ENCODE measurements at places on chromosomes 12 and 14.

DNA sequence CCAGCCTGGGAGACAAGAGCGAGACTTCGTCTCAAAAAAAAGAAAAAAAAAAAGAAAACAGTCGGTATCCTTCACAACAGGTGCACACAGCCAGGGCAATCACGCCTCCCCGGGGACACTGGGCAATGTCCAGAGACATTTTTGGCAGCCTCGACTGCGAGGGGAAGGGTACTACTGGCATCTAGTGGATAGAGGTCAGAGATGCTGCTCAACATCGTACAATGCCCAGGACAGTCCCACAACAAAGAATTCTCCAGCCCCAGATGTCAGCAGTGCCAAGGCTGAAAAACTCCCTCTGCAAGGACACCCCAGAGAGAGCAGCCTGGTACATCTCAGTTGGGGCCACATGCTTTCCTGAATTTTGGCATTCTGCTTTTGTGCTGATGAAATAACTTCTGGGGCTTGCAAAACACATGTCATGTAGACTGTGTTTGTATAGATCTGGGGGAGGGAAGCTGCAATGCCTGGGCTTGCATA lies 21.5 kb downstream of the ALDH2 start:
- H3K27me3 ChIP-seq: no peaks in the 10 kb centered on the region
- DNase-seq: no peak
- H3K4me3 ChIP-seq: no peak overlapping the region
- H3K4me1 ChIP-seq: no peaks in the 10 kb centered on the region

DNA sequence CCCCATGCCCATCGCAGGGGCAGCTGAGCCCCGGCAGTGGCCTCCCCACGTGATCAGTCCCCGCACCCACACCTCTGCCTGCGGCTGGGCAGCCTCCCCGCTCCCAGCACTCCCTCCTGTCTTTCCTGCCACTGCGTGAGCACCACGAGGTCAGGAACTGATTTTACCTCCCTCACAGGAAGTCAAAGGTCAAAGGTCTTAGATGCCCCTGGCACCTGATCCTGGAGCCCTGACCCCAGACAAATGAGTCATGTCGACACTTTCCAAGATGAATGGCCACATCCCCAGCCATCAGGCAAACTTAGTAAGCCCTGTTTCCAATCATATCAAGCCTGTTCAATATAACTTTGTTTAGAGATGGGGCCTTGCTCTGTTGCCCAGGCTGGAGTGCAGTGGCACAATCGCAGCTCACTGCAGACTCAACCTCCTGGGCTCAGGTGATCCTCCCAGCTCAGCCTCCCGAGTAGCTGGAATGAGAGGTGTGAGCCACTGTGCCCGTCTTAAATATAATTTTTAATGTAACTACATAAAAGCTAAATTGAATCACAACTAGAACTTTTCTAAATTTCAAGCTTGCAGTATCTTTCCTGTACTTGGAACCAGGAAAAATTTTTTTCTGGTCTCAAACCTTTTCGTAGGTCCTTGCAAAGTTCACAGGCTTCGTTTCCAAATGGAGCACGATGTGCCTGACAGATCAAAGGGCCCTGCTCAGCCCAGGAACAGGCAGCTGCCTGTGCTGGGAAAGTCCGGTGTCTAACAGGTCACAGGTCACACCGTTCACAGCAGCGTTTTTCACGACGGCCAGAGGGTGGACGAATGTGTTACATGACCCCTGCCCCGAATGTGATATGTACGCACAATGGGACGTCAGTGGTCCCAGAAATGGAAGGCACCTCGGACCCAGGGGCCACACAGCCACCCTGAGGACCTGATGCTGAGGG lies 1.9 kb downstream of the LRCOL1 start:
- H3K4me3 ChIP-seq: no peak overlapping the region
- H3K36me3 ChIP-seq: peaks cover 4% of the 10 kb centered on the region
- no peak for DNase-seq
- H3K27me3 ChIP-seq: peaks cover 64% of the 10 kb centered on the region
- no peak overlapping the region for H3K27ac ChIP-seq

DNA sequence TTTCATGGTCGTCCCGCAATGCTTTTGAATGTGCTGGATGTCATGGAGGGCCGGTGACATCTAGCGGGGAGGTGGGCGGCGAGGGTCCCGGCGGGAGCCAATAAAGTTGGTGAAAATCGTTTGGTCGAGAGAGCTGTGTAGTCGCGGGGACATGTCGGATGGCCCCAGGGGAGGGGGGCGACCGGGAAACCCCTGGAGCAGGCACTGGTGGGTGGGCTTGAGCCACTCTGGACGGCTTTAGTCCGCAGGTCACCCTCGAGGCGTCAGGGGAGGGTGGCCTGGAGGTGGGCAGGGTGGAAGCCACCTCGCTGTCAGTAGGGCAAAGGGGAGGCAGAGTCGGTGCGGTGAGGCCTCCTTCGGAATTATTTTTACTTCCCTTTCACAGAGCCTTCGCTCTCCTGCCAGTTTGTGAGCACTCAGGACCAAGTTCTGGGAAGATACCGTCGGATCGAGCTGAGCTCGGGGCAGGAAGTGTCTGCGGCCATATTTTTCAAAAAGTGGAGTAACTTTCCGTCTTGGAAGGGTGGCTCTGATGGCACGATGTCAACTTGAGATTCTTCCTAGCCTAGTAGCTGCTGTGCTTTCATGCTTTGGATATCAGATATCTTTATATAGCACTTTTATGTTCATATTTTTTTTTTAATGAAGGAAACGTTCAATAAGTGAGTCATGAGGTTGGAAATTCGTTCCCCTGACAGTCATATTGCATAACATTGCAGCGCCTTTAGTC lies 28.2 kb downstream of the WBP11 start:
- peaks cover 19% of the 10 kb centered on the region for H3K36me3 ChIP-seq
- no peaks in the 10 kb centered on the region for H3K27me3 ChIP-seq
- H3K4me1 ChIP-seq: peaks cover 54% of the 10 kb centered on the region
- H3K27ac ChIP-seq: peak overlapping the region; percentile 97
- DNase-seq: peak; percentile 39

DNA sequence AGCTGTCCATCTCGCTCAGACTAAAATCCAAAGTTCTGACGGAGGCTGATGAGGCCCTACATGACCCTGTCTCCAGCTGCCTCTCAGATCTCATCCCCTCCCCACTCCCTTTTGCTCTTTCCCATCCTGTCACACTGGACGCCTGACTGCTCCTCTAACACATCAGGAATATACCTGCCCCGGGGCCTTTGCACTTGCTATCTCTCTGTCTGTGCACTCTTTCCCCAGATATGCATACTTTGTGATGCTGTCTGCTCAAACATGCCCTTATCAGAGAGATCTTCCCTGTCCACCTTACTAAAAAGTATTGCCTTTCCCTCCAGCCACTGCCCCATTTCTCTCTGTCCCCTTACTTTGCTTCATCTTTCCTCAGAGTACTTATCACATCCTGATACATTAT lies 238.8 kb downstream of the ANO2 start:
- no peak overlapping the region for H3K4me3 ChIP-seq
- H3K27me3 ChIP-seq: peaks cover 21% of the 10 kb centered on the region
- H3K4me1 ChIP-seq: no peaks in the 10 kb centered on the region
- H3K36me3 ChIP-seq: no peaks in the 10 kb centered on the region
- DNase-seq: no peak

GRCh38 chr12:116910645-116911451 lies at the start of gene FBXW8:
Gene FBXW8 (plus strand): TSS chr12:116910950. CDS start chr12:116911038, 88 bp downstream.
- H3K27me3 ChIP-seq: peaks cover 20% of the 10 kb centered on the region
- H3K36me3 ChIP-seq: peaks cover 2% of the 10 kb centered on the region
- peak; percentile 80 for DNase-seq
- peaks cover 34% of the 10 kb centered on the region for H3K4me1 ChIP-seq

DNA sequence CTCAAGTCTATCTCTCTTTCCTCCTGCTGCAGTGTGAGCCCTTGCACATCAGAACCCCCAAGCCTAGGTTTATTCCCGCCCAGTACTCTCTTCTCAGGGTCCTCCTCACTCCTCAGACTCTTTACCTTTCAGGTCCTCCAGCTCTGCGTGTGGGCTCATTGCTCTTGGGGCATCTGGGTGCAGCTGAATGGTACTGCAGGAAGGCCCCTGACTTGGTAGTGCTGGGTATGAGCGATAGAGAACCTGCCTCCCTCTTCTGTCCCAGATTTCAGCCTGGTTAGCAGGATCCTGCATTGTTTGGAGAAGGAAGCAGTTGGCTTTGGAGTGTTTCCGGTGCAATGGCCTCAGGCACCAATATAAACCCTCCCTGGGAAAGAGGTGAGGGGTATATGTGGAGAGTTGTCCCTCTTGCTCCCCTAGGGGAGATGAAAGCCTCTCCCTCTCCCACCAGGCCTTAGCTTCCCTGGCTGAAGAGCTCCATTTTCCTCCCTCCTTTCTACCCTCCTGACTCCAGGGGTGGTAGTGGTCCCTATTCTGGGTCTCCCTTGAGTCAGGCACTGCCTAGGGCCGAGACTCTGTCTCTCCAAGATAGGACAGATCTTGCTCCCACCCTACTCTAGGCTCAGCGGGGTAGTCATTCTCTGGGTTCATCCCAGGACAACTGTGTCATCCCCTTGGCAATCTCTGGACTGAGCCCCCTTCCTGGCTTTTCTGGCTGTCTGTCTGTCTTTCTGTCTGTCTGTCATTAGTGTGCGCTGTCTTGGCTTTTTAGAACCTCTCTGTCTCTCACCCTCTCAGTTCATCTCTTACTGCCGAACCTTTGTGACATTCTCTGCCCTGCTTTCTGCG lies 3.8 kb downstream of the LRP1 start:
- H3K4me3 ChIP-seq: no peak overlapping the region
- H3K4me1 ChIP-seq: peaks cover 8% of the 10 kb centered on the region
- DNase-seq: no peak
- no peaks in the 10 kb centered on the region for H3K36me3 ChIP-seq
- peaks cover 2% of the 10 kb centered on the region for H3K27me3 ChIP-seq

DNA sequence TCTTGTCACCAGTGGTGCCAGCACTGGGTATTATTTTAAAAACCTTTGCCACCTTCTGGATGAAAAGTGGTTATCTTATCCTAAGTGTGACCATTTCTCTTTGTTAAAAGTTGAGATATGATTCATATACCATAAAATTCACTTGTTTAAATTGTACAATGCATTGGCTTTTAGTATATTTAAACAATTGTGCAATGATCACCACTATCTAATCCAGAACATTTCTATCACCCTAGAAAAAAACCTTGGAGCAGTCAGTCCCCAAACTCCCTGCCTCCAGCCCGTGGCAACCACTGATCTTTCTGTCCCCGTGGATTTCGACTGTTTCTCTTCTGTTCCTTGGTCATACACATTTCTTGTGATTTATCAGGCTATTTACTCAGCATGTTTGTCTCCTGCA lies 28.3 kb downstream of the SH2B3 start:
- H3K27ac ChIP-seq: peak overlapping the region; percentile 48
- H3K36me3 ChIP-seq: peaks cover 13% of the 10 kb centered on the region
- peak overlapping the region; percentile 82 for H3K4me3 ChIP-seq
- no peak for DNase-seq
